ENCODE measurements at places on chromosomes 7 and 10.

GRCh38 chr10:55410415-55410885, 609.4 kb upstream of the PCDH15 start:
- DNase-seq = no peak

DNA sequence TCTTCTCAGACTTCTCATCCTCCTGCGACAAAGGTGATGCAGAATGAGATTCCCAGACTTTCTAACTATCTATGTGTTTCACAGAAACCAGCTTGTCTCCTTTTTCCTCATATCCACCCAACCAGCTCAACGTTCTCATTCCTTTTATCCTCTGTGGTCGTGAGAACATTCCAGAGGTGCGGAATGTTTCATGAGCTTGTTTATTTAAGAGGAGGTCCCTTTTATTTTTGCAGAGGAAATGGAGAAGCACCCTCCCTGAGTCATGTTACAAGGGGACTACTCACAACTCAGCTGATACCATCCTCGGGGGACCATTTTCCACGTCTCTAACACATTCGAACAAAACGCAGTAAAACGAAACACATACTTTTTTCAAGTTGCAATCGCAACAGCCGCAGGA, 93.2 kb downstream of the ZRANB1 start:
- DNase-seq = peak; percentile 64

DNA sequence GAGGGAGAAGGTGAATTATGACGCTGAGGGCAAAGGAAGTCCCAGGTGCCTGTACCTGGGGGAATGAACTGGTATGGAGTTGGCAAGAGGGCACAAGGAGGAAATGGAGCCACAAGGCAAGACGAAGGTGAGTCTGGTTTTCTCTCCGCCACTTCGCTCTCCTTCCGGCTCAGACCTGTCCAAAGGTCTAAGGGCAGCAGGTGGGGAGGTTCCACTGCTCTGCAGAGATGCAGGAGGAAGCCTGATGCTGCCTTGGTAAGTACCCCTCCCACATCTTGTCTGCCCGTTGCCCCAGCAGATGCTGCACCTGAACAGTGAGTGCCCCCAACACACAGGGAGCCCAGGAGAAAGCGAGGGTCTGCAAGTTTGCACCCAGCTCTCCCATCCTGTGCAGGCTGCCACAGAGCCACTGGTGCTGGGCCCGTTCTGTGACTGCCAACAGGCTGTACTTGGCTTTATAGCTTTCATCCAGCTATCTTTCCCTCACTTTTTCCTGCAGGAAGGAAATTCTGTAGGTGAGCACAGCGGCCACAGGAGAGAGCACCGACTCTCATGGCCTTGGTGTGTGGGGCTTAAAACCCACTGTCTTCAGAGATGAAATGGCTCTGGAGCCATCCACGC, 235.2 kb downstream of the COBL start:
- DNase-seq = no peak

GRCh38 chr7:128174386-128174785, 66.7 kb upstream of the LEP start:
- DNase-seq = no peak

DNA sequence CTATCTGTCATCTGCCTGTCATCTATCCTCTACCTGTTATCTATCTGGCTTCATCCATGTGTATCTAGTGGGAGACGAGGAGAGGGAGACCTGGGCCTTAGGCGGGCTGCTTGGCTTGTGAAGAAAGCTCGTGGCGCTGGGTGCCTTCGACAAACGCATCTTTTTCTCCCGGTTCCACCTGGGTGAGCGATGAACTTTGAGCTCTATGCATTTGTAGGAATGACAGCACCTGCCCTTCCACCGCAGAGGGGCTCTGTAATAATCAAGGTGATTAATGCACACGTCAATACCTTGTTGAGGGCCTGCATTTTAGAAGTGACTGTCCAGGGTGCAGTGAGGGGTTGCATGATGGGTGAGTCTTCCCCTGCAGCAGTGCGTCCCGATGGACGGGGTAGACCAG, 2.6 kb upstream of the VIPR2 start:
- DNase-seq = no peak

GRCh38 chr7:133941496-133941895, 185.6 kb upstream of the LRGUK start:
- DNase-seq = no peak

DNA sequence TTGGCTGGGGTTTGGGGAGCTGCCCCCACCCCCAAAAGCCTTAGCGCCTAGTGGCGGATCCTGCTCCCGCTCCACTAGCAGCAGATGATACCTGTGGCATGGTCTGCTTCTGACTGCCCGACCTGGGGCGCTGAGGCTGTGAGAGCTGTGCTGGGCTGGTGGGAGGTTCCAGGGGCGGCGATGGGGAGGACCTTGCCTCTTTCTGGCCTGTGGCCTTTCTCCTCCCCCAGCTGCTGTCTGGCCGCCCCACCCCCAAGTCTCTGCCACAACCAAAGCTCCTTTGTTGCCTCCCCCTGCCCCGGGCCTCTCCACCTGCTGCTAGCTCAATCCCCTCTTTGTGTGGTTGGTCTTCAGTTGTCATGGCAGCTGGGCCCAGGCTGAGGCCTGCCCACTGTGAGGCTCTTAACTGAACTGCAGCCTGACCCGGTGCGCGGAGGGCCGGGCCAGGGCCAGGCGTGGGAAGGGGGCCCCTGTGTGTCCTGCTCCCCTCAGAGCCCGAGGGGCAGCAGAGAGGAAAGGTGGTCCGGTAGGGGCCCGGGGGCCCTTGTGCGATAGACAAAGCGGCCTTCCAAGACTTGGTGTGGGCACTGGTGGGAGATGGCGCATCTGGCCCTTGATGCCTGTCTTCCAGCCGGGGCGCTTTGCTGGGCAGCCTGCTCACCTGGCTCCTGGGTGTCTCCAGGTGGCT, 4.7 kb downstream of the ZNF775 start:
- no peak for DNase-seq

DNA sequence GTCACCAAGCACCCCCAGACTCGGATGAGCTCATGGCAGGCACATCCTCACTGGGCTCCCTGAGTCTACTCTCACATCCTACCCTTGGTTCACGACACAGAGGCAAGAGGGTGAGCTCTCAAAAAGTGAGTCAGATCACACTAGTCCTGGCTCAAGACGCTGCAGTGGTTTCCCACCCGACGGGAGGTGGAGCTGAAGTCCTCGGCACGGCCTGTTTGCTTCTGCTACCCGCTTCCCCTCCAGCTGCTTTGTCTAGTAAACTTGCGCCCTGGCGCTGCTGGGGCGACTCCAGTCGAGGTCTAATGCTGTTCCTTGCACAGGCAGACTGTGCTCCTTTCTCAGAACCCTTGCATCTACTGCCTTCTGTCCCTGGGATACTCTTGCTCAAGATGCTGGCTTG, 13.5 kb upstream of the SFMBT2 start:
- no peak for DNase-seq

GRCh38 chr10:65847436-65848230, 1078.2 kb upstream of the LRRTM3 start:
- no peak for DNase-seq

DNA sequence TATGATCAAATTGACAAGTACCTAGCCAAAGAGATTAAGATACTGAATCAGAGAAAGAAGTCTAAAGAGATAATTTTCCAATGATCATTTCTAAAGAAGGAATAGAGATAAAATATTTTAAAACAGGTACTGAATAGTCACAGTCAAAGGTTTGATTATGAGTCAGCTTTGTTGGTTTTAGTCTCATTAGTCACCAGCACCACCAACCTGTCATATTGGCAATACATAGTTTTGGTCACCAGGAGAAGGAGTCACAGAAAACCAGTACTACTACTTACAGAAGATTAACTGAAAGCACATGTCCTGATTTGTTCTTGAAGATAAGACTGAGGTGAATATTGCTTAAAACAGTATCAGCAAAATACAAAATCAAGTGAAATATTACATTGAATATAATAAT, 34.6 kb downstream of the ZEB1 start:
- DNase-seq = peak; percentile 82

- no peak for DNase-seq
These were observed 30.5 kb upstream of the CHST3 start for GRCh38 chr10:71933651-71934050.

- no peak for DNase-seq
These were observed 74.3 kb downstream of the PLXNA4 start for GRCh38 chr7:132501956-132502355.

DNA sequence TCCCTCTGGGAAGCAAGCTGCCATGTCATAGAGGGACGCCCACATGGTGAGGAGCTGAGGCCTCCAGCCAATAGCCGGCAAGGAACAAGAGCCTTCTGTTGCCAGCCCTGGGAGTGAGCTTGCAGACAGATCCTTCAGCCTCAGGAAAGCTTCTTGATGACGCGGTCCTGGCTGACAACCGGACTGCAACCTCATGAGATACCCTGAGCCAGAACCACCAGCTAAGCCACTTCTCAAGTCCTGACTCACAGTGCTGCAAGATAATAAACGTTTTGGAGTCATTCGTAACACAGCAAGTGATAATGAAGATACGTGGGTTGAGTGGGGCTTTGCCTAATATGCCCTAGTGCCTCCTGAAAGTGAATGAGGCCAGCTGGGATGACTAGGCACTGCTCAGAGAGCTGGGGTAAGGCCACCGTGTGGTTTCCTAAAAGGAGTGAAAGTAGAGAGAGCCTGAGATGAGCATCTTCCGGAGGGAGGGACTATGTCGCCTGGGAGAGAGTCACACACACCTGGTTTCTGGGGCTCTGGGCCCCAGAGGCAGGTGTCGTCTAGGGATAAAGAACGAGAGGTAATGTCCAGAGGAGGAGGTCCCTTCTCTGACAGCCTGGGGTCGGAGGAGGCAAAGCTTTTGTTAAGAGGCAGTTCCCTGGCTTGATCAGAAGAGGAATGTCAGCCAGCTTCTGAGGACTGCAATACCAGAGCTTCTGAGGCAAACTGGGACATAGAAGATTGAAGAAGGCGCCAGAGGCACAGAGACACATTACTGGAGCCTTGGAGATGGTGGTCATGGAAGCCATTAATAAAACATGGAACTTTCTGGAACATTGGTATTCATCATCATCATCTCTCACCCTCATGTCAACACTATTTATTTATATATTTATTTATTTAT, 53.6 kb downstream of the PYROXD2 start:
- DNase-seq = no peak

GRCh38 chr10:46528171-46528671, 28.2 kb downstream of the GPRIN2 start:
- no peak for DNase-seq

GRCh38 chr10:90372451-90372850, 485.4 kb downstream of the HTR7 start:
- DNase-seq = no peak

- no peak for DNase-seq
These were observed 74.9 kb downstream of the EGFR start for GRCh38 chr7:55093674-55094073.

DNA sequence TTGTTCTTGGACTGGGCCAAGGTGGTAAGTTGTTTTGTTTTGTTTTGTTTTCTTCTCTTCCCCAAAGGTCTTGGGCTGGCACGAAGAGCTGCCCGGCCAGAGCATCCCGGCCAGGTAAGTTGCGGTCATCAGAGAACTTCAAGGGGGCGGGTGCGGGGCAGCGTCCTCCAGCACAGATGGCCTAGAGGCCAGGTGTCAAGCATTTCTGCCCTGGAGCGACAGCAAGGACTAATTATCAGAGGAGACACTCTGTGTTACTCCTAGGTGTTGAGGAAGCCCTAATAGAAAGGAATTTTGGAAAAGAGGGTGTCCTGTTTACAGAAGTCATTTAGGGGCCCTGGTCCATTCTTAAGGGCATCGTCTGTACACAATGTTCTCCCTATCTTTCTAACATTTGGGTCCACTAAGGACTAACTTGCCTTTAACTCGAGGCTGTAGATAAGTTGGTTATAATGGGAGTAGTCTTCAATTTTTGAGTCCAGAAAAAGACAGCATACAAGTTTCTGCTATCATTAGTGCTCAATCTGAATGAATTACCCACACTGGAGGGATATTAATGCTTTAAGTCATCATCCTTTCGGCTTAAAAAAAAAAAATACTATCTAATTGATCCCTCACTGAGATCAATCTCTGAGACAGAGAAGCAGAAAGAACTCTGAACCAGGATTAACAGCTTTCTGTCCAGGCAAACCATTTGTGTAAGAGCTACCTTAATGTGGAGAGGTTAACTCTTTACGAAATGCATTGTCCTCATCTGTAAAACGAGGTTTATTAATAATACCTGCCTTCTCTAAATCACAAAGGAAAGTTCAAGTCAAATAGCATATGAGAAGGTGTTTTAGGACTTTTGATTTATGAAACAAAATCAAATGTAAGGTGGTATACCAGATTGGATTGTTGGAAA, 1.5 kb downstream of the ITGB8 start:
- DNase-seq = no peak

DNA sequence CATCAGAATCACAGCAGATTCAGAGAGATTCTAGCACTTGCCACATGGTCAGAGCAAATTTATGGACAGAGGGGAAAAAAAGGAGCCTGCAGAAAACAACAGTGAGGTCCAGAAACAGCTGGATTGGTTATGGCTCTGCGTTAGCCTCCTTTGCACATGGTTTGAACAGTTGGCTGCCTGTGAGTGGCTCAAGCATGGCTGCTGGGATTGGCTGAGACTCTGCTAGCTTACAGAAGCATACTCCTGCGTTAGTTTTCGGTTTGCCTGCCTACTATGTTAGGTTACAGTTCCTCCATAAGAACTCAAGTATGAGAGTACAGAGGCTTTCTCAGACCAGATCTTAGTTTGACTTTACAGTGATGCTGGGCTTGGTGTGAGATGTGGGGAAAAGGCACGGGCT, 80.7 kb upstream of the WDR11 start:
- DNase-seq = no peak

DNA sequence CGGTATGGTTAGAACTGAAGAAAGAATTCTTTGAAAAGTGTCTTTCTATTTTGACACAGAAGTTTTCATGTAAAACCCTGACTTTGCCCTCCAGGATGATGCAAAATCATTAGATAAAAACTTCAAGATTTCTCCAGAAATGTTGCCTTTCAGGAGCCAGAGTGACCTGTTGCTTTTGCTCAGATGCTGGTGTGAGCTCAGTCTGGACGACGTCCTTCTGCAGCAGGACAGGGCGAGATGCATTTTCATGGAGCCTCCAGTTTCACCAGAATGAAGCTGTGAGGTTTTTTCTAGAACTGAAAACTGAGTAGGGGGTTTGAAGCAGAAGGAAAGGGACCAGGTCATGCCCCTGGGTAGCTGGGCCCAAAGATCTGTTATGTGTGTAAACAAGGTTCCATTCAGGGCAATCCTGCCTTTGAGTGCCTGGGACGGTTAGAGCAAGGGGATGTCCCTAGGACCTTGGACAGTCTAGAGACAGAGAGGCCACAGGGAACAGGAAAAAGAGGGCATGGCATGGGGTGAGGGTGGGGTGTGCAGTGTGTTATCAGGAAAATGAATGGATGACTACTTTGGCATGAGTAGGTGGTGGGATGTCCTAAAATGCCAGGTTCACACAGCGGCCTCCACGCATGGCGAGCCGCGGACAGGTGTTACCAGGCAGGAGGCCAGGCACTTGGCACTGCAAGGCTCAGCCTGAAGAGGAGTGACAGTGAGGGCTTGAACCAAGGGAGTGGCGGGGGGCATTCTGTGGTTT, 356.3 kb downstream of the CXCL12 start:
- DNase-seq = no peak

DNA sequence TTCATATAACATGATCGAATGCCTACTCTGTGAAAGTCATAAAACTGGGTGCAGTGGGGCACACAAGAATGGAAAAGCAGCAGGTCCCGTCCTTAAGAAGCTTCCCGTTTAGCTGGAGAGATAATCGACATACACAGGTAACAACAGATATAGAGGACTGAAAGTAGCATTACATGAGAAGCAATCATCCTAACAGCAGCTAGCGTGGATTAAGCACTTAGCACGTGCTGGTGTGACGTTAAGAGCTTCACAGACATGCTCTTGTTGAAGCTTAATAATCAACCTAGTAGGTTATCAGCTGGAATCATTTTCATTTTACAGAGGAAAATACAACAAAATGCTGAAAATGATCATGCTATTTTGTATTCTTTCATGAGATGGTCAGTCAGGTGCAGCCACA, 184.8 kb downstream of the GPAM start:
- DNase-seq = no peak
